ENCODE measurements at places on chromosomes 16 and 17.

DNA sequence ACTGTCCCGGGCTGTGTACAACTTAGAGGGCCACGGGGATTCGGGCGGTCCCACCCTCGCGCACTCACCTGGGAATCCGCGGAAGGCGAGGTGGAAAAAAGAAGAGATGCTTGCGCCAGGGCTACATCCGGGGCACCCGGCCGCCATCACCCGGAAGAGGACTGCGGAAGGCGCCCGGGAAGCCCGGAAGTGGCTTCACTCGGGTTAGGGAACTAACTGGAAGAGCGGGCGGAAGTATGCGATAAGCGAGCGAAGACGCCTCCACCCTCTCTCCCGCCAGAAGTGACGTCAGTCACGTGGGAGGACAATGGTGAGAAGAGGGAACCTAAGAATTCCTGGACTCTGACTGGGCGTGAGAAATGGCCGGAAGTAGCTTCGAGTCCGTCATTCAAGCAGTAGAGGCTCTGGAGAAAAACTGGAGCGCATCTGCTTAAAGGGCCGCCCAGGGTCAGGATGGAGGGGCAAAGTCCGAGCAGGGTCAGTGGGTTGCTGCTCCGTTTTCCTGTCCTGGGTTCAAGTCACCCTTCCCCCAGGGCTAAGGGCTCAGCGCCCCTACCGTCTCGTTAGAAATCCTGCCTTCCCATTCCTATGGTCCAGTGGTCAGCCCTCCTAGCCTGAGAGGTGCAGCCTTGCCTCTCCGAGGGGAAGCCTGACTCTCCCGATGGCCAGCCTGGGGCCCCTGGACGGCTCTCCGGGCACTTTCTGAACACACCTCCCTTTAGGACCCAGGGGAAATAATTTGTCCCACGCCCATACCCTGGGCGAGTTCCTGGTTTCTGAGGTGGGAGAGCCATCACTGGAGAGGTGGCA, at the start of gene CD2BP2:
Gene CD2BP2 (minus strand): TSS at position 165 of the 810 bp plus-strand sequence. CDS start 627 bp downstream, outside the sequence.
- peak; percentile 99 for DNase-seq

GRCh38 chr17:32928586-32929535, 908 bp downstream of the TMEM98 start:
- DNase-seq, result no peak

DNA sequence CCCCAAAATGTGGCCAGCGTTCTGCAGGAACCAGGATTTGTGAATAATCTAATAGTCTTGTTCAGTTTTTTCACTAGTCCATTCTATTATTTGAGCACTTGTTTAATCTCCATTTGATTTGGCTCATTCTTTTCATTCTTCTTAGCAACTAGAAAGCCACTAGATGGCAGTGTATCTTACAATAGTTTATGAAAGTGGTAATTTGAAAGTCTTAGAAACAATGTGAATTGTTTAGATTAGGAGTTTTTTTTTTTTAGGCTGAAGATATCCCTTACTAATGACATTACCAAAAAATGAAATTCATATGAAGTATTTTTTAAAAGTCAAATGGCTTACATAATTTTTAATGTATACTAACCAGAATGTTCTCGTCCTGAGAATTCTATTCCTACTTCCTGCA, 6.7 kb downstream of the ERI2 start:
- DNase-seq, result peak; percentile 2

- DNase-seq, result peak; percentile 53
Measured at GRCh38 chr16:66275775-66276428, 90.6 kb upstream of the CDH5 start.

- no peak for DNase-seq
Measured at GRCh38 chr17:58331815-58332777, 3.5 kb upstream of the TSPOAP1 start.

DNA sequence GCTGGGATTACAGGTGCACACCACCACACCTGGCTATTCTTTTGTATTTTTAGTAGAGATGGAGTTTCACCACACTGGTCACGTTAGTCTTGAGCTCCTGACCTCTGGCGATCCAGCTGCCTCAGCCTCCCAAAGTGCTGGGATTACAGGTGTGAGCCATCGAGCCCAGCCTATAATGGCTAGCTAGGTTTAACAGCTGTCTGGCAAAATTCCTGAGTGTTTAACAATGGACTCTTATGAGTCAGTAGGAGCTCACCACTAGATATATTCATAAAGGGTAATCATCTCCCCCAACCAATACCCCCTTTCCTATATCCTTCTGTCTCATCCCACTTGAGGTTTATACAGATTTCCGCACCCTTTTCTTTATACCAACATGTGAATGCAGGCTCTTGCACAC, 91.5 kb upstream of the CDH13 start:
- no peak for DNase-seq

- DNase-seq, result peak; percentile 86
Measured at GRCh38 chr17:2592971-2593820, at the start of gene PAFAH1B1. Gene PAFAH1B1, plus strand, starts transcription at chr17:2593654. Its CDS starts 44,635 bp downstream, at chr17:2638289.

- no peak for DNase-seq
Measured at GRCh38 chr16:86661706-86662105, 83.4 kb downstream of the FOXL1 start.

DNA sequence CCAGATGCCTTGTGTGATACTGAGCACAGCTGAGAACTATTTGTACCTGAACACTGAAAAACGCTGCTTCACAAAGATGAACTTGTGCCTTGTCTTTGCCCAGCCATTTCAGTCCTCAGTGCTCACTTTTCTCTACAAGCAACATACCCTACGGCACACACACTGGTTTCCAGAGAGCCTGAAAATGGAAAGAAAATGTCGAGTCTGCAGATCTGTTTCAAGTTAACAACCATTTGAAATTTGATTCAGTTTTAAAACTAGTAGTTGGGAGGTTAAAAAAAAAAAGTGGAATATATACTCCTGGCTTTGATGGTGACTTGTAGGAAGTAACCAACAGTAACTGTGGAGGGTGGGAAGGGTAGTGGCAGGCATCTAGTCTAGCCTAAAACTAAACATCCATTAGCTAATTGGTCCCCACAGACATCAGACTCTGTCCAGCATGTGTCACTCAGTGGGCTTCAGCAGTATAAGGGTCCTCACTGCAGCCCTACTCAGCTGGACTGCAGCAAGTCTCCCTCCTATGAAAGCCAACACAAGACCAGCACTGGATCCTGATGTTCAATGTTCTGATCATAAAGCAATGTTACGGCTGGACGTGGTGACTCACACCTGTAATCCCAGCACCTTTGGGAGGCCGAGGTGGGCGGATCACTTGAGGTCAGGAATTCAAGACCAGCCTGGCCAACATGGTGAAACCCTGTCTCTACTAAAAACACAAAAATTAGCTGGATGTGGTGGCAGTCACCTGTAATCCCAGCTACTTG, 27.1 kb downstream of the ERN1 start:
- DNase-seq, result no peak

DNA sequence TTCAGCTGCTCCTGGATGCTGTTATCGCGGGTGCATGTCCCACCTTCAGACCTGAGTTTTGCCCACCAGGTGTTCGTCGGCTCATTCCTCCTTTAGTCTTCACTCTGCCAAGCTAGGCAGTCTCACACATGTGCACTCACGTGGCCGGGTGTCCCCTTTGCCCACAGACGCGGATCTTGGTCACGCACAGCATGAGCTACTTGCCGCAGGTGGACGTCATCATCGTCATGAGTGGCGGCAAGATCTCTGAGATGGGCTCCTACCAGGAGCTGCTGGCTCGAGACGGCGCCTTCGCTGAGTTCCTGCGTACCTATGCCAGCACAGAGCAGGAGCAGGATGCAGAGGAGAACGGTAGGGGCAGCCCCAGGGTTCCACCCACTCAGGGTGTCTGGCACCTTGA, 133.1 kb downstream of the ABCC6 start:
- DNase-seq, result no peak
